ENCODE measurements at places on chromosomes 5 and 9. TPM values are rescaled to one million over a fixed set of nuclear protein-coding genes. Genes with fewer than 3 reads are reported as not detected.

The SLC6A3 gene
- total RNA-seq, result not detected

The CARTPT gene
- total RNA-seq, result not detected

The PCDHB2 gene
- total RNA-seq, result 0.29 TPM

The NRG2 gene
- total RNA-seq, result not detected

All from myometrial cell (primary cell).